ENCODE measurements at places on chromosomes 5 and 9.

DNA sequence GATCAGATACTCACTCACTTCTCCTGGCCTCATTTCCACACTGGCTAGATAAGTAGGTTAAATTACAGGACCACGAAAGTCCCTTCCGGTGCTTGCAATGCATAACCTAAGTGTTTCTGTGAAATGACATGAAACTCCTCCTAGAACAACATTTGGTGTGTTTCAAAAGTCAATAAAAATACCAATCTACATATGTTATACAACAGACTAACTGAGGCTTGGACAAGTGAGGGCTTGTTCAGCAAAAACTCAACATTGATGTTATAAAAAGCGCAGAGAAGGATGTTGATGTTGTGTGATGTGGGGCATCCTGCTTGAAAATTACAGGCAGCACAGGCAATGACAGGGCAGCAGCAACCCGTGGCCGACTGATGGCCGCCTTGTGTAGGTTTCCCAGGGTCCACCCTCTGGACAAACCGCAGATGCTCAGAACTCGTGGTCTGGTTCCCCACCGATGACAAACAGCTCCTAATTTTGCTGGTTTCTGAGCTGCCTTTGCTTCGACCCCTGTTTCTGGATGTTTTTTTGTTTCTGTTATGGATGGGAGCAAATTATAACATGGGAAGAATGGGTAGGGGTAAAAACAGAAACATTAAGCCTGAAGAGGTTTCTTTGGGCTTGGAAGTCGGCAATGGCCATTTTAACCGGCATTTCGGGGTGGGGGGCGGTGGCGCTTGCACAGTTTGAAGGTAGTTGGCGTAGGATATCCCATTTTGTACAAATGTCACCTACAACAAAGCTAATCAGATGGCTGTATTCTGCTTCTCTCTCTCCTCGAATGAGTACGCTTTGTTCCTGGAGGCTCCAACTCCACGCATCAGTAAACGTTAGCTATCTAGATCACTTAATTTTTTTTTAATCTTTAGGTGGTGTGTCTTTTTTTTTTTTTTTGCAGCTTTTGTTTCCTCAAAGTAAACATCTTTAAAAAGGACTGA lies 116.1 kb downstream of the PDZD2 start:
- DNase-seq: no peak

- no peak for DNase-seq
These were observed 4.4 kb downstream of the SLIT3 start for GRCh38 chr5:169296419-169297143.

DNA sequence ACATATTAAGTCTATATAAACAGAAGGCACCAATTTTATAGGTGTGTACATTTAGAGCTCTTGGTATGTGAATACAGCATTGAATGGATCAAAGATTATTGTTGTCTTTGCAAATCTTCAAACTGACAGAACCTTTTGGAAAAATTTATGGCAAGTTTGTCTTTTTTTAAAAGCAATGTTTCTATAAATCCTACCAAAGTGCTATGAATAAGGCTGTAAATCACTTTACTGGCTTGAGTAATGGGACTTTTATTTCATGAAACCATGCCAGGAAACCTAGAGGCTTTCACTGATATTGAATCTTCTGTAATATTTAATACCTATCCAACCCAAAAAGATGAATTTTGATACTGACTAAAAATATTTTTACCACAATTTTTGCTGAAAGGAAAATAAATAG lies 7.4 kb upstream of the DAPK1 start:
- no peak for DNase-seq

DNA sequence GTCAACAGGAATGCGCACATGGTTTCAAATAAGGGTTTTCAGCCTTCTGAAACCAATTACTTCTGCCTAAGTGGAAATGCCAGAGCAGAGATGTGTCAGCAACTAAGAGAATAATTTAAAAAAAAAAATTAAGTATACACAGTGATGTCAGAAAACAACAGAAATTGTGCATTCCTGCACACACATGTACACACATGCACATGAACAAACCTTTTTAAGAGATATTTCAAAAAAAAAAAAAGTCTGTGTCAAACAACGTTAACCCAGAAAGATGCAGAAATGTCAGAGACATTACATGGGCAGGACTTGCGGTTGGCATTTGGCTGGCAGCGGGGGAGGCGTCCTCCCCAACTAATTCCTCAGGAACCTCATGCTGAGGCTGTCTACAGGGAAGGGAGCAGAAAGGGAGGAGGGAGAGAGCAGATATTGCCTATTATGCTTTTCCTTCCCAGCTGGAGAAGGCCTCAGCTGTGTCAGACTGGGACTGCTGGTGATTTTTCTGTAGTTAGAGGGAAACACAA lies 536.9 kb upstream of the WWC1 start:
- DNase-seq: no peak

GRCh38 chr5:76114179-76114851 lies 31.1 kb downstream of the SV2C start:
- no peak for DNase-seq

DNA sequence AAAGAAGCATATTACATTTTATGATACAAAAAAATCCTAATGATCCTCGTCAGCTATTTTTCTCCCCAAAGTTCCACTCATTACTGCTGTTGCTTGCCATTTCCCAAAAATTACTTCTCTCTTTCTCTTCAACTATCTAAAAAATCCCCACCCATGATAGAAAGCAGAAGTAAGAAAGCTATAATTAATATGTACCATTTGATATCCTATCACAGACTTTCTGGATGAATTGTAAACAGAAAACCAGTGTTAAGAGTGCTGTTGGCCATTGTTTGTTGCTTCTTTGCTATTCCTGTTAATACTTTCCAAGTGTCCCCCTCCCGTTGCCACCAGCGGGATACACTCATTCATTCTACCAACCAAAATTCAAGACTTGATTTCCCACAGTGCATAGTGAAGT lies 136.3 kb upstream of the SMARCA2 start:
- DNase-seq: no peak

- no peak for DNase-seq
These were observed 1.7 kb upstream of the VCP start for GRCh38 chr9:35074141-35074540.

DNA sequence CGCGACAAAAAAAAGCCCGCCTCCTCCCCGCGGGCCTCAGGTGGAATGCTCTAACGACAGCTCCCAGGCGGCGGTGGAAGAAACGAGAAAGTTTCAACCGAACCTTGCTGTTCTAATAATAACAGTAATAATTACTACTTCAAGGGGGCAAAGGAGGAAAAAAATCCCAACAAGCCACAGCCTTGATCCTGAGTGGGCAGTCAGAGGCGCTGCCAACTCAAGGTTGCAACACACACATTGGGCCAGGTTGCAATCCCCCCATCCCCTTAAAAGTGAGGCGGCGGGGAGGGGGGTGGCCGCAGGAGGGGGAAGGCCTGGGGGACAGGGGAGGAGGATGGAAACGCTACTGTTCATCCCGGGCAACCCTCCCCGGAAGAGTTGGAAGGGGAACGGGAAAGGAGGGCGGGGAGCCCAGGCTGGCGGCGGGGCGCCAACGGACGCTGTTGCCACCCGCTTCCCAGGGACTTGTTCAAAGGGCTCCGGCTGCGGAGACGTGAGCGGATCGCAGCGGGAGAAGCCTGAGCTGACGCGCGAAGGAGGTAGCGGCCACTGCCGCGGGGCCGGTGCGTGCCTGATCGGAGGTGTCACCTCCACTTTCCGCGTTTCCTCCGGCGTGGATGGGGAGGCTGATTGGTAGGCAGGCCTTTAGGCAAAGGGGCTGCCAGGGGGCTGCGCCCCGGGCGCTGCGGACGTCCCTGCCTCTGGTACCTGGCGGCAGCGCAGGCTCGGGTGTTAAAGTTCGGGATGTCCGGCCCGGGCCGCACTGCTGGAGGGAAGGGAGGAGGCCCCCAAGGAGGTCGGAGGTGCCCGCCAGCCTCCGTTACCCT lies 647 bp downstream of the SMARCA2 start:
- no peak for DNase-seq

DNA sequence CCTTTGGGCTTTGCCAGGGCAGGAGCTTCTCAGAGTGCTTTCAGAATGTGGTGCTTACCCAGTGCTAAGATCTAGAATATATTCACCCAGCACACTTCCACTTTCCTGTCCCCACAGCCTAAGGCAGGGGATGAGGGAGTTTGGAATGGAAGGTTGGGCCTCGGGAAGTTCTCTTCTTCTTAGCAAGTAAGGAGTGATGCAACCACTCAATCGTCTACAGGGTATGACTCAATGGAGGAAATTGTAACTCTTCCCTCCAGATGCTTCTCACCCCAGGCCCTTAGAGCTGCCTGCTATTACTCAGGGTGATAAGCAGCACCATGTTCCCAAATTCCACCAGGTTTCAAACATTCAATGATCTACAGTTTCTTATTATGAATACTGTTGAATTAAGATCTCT lies 30.8 kb upstream of the AGGF1 start:
- no peak for DNase-seq

DNA sequence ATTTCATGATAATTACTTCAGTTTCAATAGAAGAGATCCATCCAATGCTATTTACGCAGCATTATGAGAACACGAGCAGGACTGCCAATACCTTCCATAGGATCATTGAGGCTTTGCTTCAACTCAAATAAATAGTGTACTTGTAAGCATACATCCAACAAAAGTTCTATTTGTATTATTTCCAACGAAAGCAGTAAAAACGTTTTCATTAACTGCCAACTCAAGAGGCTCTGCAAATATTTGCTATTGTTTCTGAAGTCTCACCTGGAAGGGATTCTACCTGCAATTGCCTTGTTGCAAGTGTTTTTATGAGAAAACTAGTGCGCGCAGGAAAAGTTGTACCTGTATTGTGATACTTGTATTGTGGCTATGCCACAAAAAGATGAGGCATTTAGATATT lies 11.0 kb upstream of the GNPDA1 start:
- DNase-seq: no peak

GRCh38 chr5:118450554-118451332 lies 537.6 kb downstream of the DTWD2 start:
- DNase-seq: no peak

DNA sequence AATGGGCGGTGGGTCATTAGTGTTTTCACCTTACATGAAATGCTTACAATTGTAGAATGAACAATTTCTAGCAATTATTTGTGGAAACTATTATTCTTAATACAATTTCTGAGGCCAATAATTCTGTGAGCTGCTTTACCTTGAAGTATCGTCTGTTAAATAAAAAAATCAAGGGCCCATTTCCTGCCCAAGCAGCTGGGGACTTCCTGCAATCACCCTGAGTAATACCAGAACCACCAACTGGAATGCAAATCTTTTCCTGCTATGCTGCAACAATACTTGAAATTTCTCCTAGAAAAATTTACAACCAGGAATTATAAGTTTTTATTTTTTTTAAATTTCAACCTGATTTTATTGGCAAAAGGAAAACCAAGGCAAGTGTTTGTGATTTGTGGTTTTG lies 52.6 kb downstream of the ADAMTS16 start:
- DNase-seq: no peak

DNA sequence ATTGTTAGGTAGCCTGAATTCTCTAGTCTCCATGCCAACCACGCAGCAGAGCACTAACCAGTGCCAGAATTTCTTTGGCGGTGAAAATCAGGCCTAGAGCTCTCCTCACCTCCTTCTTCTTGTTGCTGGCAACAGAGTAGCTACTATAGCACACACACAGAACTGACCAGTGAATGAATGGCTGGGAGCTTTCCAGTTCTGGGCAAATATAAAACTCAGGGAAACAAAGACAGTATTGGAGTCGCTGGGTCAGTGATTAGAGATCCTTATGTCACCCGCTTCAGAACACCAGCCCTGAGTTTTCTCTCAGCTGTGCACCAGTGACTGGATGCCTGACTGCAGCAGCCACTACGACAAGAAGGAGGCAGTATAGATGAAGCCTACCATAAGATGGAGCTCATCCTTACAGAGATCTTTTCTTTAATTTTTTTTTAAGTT lies 26.9 kb upstream of the FEM1C start:
- no peak for DNase-seq

DNA sequence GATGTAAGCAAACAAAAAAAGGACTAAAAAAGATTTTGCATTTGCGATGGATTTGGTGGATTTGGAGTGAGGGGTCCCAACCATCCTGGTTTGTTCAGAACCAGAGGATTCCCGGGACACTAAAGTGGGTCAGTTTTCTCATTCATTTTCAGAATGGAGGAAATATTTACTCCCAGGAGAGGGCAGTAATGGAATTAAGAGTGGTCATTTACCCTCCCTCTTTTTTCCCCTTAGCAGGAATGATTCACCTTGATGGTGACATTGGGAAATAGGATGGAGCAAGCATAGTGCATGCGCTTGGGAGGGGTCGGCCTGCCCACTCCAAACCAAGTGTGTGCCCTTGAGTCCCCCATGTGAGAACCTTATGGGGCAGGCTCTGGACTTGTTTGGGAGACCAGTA lies 164.2 kb upstream of the PUM3 start:
- no peak for DNase-seq

DNA sequence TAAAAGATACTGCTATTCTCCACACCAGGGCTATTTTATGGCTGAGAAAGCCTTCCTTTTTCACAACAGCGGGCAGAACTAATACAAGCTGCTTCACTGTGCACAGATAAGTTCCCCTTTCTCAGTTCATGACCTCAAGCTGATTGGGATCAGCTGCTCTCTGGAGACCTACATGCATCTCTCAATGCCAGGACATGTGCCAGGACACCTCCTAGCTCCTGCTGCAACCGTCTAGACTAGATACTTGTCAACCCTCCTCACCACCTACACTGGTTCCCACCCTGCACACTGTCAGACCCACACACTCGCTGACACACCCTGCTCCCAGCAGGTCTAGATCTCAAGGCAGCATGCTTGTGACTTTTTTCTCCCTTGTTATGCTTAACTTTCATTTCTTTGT lies 39.8 kb downstream of the STARD4 start:
- DNase-seq: no peak

DNA sequence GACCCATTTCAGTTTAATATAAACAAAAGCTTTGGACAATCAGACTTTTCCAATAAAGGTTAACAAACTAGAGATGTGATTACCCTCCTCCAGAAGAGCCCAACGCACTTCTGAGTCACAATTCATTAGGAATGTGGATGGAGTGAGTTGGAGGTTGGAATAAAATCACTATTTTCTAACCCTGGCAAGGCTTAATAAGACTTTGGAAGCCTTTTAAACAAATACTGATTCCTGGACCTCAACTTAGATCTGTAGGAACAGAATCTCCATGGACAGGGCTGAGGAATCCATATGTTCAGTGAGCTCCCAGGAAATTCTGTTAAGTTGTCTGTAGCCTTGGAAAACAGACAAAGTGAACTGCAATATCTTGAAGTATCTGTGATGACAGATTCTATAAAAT lies 233.5 kb upstream of the ELL2 start:
- DNase-seq: no peak

DNA sequence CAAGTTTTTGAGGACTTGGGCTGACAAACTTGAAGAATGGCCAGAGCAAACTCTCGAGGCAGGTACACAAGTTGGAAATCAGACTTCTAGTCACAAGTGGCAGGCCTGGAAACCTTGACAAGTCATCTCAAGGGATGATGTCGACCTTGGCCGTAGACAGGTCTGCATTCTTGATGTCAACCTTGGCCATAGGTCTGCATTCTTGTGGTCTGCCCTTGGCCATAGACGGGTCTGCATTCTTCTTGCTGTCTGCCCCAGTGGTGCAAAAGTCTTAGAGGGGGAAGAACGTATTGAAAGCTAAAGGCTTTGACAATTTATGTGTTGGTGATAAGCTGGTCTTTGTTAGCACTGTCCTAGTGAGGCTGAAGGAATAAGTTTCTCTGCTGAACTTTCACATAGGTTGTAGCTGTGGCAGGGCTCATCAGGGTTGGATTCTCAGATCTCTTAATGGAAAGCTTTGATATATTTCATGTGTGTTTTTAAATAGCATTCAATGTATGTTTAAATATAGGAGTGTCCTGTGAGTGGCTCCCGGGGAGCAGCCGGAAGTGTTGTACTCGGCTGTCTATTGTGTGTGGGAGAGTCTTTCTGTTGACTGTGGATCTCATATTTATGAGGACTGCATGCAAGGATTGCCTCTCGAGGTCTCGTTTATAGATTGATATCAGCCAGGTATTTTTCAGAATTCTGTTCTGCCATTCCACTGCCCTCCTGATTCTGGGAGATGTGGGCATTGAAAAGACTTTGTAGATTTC lies 27.0 kb downstream of the SUB1 start:
- no peak for DNase-seq
